Amniotic stem cell (primary cell): ENCODE measurements at places on chromosomes 5 and 9.

- DNase-seq: no peak
Observed at GRCh38 chr9:85223506-85224125, 518.1 kb downstream of the AGTPBP1 start.

- DNase-seq: no peak
Observed at GRCh38 chr5:164051745-164052144, 546.3 kb downstream of the MAT2B start.

GRCh38 chr5:133819977-133820471 is 148.4 kb downstream of the C5orf15 start:
- DNase-seq: no peak

DNA sequence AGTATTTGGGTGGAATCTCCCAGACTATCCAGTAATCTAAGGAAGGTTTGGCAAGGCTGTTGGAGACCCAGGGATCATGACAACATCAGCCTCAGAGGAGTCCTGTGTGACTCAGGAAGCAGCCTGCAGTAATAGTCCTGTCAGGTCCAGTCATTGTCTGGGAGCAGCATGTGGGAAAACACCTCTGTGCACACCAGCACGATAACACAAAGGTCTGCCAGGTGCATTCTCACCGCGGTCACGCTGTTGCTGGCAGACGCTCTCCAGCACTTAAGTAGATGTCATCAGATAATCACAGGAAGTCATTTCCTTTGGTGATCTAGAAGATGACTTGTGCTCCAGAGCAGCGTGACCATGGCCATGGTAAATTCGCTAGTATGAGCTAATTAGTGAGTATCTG is 99.2 kb upstream of the IQGAP2 start:
- DNase-seq: no peak

- DNase-seq: no peak
Observed at GRCh38 chr9:23220957-23221356, 605.1 kb downstream of the ELAVL2 start.

- DNase-seq: no peak
Observed at GRCh38 chr9:122252796-122253195, 11.8 kb downstream of the RBM18 start.

GRCh38 chr9:33506626-33507370 is 17.3 kb upstream of the ANKRD18B start:
- DNase-seq: peak; percentile 83

DNA sequence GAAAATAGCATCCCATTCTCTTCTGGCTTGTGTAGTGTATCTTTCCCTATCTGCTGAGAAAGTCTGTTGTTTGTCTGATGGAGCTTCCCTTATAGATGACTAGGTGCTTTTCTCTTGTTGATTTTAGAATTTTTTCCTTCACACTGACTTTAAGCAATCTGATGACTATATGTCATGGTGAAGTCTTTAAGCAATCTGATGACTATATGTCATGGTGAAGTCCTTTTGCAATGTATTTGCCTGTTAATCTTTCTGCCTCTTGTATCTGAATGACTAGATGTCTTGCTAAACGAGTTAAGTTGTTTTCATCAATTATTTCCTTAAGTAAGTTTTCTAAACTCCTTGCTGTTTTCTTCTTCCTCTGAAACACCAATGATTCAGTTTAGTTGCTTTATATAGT is 80.5 kb downstream of the RNF130 start:
- DNase-seq: no peak

GRCh38 chr5:143180751-143181150 is 222.7 kb downstream of the NR3C1 start:
- DNase-seq: no peak

DNA sequence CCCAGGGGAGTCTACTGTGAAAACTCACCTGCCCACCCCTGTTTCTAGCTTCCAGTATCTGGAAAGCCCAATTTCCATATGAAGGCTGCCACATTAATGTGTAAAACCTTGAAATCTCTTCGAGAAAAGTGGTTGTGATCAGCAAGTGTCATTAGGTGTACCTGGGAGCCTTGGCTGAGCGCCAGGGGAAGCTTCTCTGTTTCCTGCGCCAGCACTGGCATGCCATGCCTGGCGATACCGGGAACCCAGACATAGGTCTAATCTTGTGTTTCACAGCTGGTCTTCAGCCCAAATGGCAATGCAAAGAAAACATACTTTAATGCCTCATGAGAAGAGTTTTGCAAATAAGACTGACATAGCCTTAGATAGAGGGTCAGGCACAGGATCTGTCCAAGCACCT is 101.6 kb downstream of the TENT4A start:
- no peak for DNase-seq

DNA sequence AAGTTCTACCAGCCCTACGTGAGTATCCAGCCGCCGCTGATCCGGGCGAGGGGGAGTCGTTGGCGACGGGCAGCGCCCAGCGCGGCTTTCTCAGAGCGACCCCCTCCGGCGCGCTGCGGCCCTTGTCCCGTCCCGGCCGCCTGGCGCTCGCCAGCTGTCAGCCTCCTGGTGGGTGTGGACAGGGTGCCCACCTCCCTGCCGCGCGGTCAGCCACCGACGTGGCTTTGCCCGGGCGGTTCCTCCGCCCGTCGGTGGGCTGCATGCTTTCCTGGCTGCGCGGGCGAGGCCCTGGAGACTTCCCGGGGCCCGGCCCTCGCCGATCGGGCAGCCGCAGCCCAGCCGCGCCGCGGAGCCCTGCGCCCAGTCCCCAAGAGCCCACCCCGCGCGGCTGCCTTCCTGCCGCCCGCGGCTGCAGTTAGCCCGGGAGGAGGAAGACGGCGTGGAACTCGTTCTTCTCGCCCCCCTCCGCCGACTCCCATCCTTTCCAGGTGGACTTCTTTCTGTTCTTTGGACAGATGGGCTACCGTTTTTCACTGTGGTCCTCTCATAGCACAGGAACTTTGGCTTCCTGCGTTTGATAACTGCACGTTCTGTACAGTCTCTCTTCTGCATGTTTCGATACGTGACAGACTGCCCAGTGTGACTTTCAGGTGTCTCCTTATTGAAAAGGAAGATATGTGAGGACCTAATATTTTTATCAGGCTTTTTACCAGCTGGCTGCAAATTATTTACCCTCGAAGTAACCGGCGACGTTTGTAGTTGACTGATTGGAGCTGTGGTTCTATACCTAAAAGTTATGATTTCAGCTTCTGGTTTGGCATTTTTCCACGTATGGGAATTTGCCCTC is 577 bp downstream of the AP3S1 start:
- peak; percentile 71 for DNase-seq

GRCh38 chr5:34529581-34530331 is 126.4 kb upstream of the RAI14 start:
- no peak for DNase-seq

DNA sequence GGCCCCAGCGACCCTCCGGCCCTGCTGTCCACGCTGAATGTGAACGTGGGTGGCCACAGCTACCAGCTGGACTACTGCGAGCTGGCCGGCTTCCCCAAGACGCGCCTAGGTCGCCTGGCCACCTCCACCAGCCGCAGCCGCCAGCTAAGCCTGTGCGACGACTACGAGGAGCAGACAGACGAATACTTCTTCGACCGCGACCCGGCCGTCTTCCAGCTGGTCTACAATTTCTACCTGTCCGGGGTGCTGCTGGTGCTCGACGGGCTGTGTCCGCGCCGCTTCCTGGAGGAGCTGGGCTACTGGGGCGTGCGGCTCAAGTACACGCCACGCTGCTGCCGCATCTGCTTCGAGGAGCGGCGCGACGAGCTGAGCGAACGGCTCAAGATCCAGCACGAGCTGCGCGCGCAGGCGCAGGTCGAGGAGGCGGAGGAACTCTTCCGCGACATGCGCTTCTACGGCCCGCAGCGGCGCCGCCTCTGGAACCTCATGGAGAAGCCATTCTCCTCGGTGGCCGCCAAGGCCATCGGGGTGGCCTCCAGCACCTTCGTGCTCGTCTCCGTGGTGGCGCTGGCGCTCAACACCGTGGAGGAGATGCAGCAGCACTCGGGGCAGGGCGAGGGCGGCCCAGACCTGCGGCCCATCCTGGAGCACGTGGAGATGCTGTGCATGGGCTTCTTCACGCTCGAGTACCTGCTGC is 839 bp downstream of the KCNV2 start:
- no peak for DNase-seq

DNA sequence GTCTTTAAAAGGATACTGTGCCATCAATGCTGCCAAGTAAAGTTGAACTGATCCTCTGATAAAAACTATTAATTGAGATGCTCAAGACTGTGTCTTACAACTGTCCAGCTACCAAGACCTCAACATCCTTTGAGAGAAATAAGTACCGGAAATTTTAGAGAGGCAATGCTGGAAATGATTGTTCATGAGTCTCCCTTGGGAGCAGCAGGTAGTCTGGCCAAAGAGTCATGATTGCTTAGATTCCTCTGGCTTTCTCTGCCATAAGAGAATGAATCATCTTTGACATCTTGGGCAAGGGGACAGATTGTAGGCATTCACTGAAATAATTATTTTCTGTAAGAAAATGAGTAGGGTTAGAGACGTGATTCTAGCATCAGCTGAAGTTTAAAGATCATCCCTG is 466.6 kb upstream of the DAB2 start:
- DNase-seq: no peak

GRCh38 chr5:106956187-106956586 is 714.5 kb downstream of the EFNA5 start:
- no peak for DNase-seq

DNA sequence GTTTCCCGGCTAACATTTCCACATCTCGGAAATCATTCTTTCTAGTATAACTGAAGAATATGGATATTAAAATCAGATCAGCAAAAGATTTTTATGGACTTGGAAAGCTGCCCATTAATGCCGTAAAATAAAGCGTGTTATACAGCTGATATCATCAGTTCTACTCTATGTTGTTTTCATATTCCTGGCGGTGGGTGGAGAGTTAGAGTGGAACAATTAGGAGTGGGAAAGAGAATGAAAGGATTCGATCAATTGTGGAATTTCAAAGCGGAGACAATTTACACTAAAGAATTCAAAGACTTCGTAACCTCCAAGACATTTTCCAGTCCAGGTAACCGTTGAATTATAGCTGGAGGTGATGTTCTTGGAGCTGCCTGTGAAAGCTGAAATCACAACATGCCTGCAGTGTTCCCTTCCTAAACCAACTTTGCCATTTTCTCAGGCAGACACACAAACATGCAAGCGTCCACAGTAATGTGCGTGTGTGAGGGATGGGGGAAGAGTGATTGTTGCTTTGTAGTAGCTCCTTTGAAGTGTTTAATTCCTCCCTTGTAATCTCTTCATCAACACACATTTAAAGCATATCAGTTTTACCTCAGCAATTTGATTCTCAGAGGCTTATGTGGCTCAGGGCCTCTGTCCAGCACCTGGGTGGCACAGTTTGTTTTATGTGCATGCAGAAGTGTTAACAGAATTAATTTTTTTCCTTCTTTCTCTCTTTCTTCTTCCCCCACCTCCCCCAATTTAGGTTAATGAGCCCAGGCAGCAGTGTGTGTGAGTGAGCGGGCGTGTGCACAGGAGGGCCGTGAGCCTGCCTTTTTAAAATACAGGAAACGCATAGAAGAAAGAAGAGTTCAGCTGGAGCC is 544.1 kb downstream of the RAB3C start:
- no peak for DNase-seq
